Urinary bladder (tissue), 4 donors: ENCODE measurements at places on chromosomes 7 and 10. TPM values are rescaled to one million over a fixed set of nuclear protein-coding genes. Genes with fewer than 3 reads are reported as not detected.

GRCh38 chr7:38181111-38181510 lies 3.1 kb downstream of the STARD3NL start:
- DNase-seq, result no peak

GRCh38 chr10:11887381-11888227 lies 64.4 kb downstream of the PROSER2 start:
- no peak for DNase-seq

DNA sequence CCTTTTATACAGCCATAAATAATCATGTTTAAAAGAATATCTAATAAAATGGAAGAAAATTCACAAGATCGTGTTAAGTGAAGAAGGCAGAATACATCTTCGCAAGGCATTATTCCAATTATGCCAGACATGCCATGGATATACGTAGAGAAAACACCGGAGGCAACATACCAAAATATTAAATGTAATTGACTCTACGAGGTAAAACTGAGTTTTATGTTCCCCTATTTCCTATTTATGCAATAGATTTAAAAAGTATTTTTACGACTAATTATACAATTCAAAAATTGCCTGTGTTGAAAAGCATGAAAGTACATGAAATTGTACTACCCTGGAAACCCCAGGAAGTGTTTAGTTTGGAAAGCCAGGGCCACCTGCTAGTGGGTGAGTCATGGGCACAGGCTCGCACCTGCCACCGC lies 936 bp upstream of the REPIN1 start:
- no peak for DNase-seq

Gene NXPH1
- total RNA-seq, result 2.0 TPM
